8988T (cell line): ENCODE measurements at places on chromosomes 2 and 18.

- DNase-seq: no peak
Measured at GRCh38 chr2:226782092-226782713, 17.4 kb downstream of the IRS1 start.

DNA sequence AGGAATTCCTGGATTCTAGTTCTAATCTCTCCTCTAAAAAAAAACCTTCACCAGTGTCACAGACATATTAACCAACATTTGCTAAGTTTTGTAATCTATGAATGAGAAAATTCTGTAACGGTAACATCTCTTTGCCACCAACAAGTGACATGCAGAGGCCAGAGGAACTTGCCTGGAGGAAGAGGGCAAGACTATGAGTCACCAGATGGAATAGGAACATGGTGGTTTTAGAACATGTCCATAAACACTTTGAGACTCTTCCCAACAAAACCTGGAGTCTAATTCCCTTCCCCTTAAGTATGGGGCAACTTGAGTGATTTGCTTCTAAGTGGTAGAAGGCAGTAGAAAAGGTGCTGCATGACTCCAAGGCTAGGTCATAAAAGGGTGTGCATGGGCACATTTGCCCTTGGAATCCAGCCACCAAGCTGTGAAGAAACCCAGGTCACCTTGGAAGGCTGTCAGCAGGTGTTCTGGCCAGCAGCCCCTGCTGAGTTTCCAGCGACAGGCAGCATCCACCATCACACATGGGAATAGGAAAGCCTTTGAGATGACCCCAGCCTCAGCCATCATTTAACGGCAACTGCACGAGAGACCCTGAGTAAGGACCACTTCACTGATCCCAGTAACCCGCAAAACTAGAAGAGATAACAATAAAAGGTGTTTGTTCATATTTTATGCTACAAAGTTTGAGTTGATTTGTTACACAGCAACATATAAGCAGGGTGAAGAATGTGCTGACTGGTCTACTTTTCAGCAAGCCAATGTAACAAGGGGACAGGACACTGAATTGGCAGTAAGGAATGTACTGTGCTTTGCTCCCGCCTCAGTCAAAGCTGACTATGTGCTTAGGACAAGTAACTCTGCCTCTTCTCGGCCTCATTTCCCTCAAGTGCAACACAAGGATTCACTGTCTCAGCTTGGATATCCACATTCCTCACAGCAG, 90.6 kb downstream of the SKA1 start:
- DNase-seq: no peak

- no peak for DNase-seq
Measured at GRCh38 chr2:159307942-159308341, 21.4 kb upstream of the WDSUB1 start.

GRCh38 chr2:123015186-123015585, 1009.9 kb upstream of the CNTNAP5 start:
- no peak for DNase-seq

GRCh38 chr2:118443596-118443995, 355.3 kb downstream of the INSIG2 start:
- no peak for DNase-seq

- no peak for DNase-seq
Measured at GRCh38 chr2:239138610-239139009, 262.2 kb downstream of the HDAC4 start.

DNA sequence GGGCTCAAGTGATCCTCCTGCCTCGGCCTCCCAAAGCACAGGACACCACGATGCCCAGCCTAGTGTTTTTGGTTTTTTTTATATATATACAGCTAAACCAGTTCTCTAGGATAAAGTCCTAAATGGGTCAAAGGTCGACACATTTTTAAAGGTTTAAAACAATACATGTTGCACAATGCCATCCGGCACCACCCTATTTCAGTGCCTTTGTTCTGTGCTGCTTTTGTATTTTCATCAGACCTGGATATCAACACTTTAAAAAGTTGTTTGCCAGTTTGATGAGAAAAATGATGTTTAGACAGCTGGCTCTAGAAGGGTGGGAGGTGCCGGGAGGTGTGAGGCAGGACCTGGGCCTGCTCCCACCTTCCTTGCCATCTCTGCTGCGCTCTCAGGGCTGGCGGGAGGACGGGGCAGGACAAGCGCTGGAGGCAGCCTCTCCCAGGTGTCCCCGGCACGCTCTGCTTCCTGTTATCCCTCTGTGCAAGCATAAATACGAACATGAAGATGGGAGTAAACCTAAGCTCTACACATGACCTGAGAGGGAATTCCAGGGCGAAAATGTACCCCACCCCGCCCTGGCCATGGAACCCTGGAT, 103.7 kb downstream of the HS6ST1 start:
- no peak for DNase-seq

DNA sequence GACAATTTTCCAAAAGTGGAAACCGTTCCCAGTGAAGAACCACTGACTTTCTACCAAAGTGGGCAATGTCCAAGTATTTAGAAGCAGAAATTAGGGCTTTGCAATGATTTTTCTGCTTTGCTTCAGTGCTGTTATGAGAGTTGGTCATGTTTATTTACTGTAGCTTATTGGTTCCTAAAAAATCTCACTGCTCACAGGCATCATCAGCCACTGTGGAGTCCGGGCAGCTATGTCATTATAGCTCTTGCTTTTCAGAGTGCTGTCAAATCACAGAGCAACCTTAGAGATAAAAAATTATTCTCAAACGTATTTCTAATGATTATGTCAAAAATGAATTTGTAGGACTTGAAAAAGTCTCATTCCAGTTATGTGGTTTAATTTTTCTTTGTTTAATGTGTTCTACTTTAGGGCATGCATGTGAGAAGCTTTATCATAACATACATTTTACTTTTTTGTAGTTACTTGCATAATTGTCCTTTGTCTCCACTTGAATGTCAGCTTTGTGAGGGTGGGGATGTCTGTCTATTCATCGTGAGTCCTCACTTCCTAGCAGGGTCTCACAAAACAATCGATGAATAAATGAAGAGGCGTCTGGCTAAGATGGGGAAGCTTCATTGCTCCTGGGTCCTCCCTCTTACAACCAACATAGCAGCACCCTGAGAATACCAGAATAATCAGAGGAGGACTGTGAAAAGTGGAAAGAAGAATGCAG, 117.6 kb downstream of the TPGS2 start:
- DNase-seq: no peak

GRCh38 chr2:107102176-107102575, 216.2 kb upstream of the ST6GAL2 start:
- no peak for DNase-seq

DNA sequence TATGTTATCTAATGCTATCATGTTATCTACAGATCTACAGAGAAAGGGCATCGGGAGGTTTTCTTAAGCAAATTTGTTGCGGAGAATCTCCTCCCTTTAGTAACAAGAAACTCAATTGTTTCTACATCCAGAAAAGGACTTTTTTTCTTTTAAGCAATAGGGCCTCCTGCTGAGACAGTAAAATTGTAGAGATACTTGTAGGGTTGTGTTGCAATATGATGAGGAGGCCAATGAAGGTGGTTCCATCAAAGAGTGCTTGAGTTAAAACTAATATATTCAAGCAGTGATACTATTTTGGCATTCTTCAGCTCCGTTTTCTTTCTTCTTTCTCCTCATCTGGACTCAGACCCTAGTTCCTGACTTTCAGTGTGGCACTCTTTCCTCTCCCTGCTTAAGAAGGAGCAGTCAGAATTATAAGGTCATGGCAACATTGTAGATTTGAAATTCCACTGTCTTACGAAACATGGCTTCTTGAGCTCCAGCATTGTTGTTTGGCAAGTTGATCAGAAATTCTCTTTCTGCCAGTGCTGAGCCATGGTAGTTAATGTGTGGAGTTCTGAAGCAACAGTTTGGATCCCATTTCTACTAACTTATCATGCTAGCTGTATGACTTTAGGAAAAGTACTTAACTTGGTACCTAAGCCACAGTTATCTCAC, 202.0 kb upstream of the SLC14A2 start:
- DNase-seq: no peak

DNA sequence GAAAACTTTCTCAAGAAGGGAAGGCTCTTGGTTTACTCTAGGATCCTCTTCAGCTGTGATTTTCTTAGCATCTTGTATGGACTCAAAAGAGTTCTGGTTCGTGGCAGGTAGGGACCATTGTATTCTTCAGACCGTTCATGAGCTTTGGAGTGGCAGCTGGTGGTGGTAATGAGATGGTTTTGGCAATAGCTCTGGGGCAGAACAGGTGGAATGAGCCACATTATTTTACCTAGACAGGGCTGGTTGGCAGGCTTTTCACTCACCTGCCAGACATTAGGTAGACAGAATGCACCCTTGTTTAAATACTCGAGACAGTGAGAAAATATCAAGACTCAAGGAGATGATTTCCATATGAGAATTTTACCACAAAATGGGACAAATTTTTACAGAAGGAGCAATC, 26.2 kb upstream of the MGAT5 start:
- DNase-seq: no peak

DNA sequence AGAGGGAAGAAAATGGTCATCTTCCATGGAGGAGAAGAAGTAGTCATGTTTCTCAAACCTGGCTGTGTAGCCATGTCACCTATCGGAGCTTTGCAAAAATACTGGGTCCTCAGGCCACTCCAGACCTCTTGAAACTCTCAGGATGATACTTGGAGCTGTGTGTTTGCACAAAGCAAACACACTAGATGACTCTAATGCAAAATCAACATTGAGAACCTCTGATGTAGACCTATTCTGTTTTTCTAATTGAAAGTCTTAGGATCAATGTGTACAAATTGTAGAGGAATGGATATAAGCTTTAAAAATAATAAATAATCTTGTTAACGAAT, 444.3 kb downstream of the RND3 start:
- DNase-seq: no peak

GRCh38 chr2:201660293-201660895, 17.1 kb upstream of the TMEM237 start:
- DNase-seq: no peak

- DNase-seq: no peak
Measured at GRCh38 chr18:50619861-50620275, 60.0 kb downstream of the MAPK4 start.

DNA sequence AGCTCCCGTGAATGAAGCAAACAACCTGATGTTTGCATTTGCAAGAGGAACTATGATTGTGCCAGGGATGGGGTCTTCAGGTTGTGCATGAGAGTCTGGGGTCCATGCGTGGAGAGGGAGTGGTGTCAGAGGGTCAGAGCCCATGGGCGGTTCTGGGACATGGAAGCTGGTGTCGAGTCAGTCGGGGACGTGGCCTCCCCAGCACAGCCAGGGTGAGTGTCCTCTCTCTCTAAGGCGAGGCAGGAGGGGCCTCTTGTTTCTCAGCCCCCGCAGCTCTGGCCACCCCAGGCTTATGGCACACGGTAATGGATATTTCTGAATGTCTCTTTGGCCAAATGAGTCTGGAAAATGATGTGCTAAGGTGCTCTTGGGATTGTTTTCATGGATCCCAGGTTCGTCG, 118.6 kb downstream of the RTP5 start:
- no peak for DNase-seq

DNA sequence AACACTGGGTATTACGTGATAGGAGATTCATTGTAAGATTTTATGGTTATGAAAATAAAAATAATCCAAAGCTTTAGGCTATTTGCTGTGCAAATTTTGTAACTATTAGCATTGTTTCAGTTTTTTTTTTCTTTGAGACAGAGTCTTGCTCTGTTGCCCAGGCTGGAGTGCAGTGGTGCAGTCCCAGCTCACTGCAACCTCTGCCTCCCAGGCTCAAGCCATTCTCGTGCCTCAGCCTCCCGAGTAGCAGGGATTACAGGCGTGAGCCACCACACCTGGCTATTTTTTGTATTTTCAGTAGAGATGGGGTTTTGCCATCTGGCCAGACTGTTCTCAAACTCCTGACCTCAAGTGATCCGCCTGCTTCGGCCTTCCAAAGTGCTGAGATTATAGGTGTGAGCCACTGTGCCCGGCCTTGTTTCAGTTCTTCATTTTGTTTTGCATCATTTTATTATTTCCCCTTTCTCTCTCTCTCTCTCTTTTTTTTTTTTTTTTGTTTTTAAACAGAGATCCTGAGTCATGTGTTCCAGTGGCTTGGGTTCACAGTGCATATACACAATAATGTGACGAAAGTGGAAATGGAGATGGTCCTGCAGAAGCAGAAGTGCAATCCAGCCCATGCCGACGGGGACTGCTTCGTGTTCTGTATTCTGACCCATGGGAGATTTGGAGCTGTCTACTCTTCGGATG, 25.8 kb downstream of the CASP10 start:
- DNase-seq: no peak

DNA sequence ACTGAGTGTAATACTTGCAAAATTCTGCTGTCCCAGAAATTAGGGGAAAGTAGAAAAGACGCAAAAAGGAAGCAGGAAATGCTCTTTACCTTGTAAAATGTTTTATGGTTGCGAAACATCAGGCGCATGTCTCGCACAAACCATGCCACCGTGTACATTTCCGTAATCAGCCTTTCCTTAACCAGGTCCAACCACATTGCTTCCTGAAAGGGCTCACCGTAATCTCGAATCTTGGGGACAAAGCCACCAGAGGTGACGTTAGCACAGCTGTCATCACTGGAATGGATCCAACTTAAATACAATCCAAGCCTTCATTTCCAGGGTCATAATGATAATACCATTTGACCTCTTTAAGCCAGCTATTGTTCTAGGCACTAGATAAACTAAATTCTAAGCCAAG, 49.3 kb downstream of the SP110 start:
- no peak for DNase-seq

DNA sequence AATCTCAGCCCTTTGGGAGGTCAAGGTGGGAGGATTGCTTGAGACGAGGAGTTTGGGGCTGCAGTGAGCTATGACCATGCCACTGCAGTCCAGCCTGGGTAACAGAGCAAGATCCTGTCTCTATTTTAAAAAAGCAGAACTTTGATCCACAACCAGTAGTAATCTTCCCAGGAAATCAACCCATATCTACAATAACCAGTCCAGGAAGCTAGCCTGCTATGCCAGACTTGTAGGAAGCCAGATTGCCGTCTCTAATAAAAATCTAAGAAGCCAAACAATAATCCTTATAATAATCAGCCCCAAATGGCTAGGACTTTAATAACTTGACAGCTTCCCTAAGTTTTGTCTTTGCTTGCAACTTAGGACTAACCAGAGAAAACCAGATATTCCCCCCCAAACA, 9.0 kb upstream of the ALMS1 start:
- DNase-seq: no peak

GRCh38 chr2:17786727-17787126, 29.5 kb upstream of the MSGN1 start:
- no peak for DNase-seq

- no peak for DNase-seq
Measured at GRCh38 chr2:54574107-54574859, 118.2 kb downstream of the SPTBN1 start.
